ENCODE measurements at places on chromosomes 11 and 22.

GRCh38 chr22:32584650-32585049 is 110.0 kb downstream of the FBXO7 start:
- no peak for DNase-seq

- no peak for DNase-seq
Measured at GRCh38 chr11:26286472-26287066, 45.4 kb upstream of the ANO3 start.

GRCh38 chr11:870127-870413 is 27.4 kb downstream of the TSPAN4 start:
- DNase-seq: no peak

- no peak for DNase-seq
Measured at GRCh38 chr11:126387857-126388256, 32.4 kb downstream of the ST3GAL4 start.

DNA sequence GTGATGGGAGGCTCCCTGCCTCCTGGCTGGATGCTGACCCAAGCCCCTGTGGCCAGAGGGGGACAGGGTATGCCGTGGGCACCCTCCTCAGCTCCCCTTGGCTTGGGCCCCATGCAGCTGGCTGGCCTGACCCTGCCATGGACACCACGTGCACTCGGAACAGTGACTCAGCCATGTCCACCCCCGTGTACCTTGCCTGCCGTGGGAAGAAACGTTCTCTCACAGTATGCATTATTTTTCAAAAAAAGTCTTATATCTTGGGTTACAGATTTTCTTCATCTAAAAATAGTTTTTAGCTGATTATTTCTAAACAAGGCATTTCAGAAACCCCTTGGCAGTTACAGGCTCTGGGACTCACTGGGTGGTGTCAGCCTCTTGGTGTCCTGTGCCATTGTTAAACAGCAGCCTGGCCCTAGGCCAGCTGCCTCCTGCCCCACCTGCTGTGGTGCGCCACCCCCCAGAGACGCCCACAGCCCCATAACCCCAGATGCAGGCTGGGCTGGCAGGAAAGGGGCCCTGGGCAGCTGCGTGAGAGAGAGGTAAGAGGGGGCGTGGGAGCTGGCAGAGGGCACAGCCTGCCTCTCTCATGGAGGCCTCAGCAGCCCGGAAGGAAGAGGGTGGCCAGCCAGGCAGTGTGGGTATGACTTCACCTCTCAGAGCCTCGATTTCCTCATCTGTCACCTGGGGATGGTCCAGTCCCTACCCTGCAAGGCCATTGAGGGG is 99.8 kb downstream of the MORC2 start:
- no peak for DNase-seq

- DNase-seq: no peak
Measured at GRCh38 chr11:37141707-37142106, 543.7 kb upstream of the RAG2 start.

DNA sequence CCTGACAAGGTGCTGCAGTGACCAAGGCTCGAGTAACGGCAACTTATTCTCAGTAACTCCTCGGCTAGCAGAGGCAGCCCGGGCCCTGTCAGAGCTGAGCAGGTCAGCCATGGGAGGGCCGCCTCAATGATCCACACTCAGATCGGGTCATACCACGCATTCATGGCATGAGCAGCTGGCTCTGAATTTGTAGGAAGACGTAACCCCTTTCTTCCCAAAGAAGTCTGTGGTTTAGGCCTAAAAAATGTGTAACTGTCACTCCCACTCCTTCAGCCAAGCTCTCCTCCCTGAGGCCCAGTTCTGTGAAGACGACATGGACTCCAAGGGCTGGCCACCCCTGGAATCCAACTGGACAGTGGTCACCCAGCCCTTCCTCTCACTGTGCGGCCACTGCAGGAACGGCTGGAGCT is 30.0 kb downstream of the PPP2R1B start:
- DNase-seq: no peak

DNA sequence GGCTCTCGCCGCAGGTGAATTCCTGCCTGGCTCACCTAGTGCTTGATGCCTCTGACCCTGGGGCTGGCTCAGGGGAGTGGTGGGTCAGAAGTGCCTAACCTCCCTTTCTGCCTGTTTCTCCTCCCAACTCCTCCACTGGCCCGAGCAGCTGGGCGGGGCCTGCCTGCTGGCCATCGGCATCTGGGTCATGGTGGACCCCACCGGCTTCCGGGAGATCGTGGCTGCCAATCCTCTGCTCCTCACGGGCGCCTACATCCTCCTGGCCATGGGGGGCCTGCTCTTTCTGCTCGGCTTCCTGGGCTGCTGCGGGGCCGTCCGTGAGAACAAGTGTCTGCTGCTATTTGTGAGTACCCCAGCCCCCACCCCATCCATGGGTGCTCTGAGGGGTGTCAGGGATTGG is 41.1 kb downstream of the TP53I11 start:
- no peak for DNase-seq

GRCh38 chr11:2290351-2290841 is 11.3 kb downstream of the C11orf21 start:
- no peak for DNase-seq
